ENCODE measurements at places on chromosomes 6 and 20. TPM values are rescaled to one million over a fixed set of nuclear protein-coding genes. Genes with fewer than 3 reads are reported as not detected.

LAMP5 gene
- total RNA-seq, result 0.21 TPM

MOCS1 gene
- 56.7 TPM for total RNA-seq

EFHC1 gene
- 34.5 TPM for total RNA-seq

RIPOR2 gene
- total RNA-seq, result 16.1 TPM

PHACTR3 gene
- 11.6 TPM for total RNA-seq

RWDD2A gene
- 2.2 TPM for total RNA-seq

TSHZ2 gene
- total RNA-seq, result 33.7 TPM

ZBTB12 gene
- total RNA-seq, result 3.5 TPM

FAM50B gene
- total RNA-seq, result 6.9 TPM

DEFB132 gene
- total RNA-seq, result not detected

SLC17A3 gene
- total RNA-seq, result not detected

TPD52L1 gene
- total RNA-seq, result 28.8 TPM

PRIM2 gene
- 8.4 TPM for total RNA-seq

CCN6 gene
- total RNA-seq, result not detected

GRM1 gene
- 0.30 TPM for total RNA-seq

PKIB gene
- 5.7 TPM for total RNA-seq

RSPO3 gene
- total RNA-seq, result 22.7 TPM

KIZ gene
- total RNA-seq, result 58.6 TPM

FOXA2 gene
- not detected for total RNA-seq

IMPG1 gene
- total RNA-seq, result not detected

CTCFL gene
- not detected for total RNA-seq

HLA-B gene
- 775 TPM for total RNA-seq

ETV7 gene
- total RNA-seq, result 4.8 TPM

SLC35D3 gene
- not detected for total RNA-seq

SIRPA gene
- 31.7 TPM for total RNA-seq

CST9 gene
- not detected for total RNA-seq

BICRAL gene
- 22.5 TPM for total RNA-seq

BMP6 gene
- 6.5 TPM for total RNA-seq

CD24 gene
- total RNA-seq, result 5.9 TPM

PSORS1C1 gene
- 2.4 TPM for total RNA-seq

ADAM33 gene
- 226 TPM for total RNA-seq

DNAH8 gene
- total RNA-seq, result not detected

EHMT2 gene
- 46.5 TPM for total RNA-seq

TFAP2D gene
- total RNA-seq, result not detected

FAM184A gene
- 11.2 TPM for total RNA-seq

PBOV1 gene
- total RNA-seq, result not detected

CST2 gene
- 2.4 TPM for total RNA-seq

PSORS1C2 gene
- not detected for total RNA-seq

PDE7B gene
- 15.5 TPM for total RNA-seq

ZC2HC1B gene
- total RNA-seq, result not detected

LCA5 gene
- 8.2 TPM for total RNA-seq

ZNF311 gene
- total RNA-seq, result 1.2 TPM

SDCBP2 gene
- 4.2 TPM for total RNA-seq

KHDC1L gene
- total RNA-seq, result 0.84 TPM

HLA-DRB5 gene
- total RNA-seq, result not detected

SLC22A1 gene
- 1.5 TPM for total RNA-seq

TMEM14A gene
- total RNA-seq, result 24.7 TPM

MOG gene
- total RNA-seq, result not detected

RCAN2 gene
- total RNA-seq, result 15.7 TPM
